CD14-positive monocyte (primary cell): ENCODE measurements at places on chromosomes 1 and 21.

DNA sequence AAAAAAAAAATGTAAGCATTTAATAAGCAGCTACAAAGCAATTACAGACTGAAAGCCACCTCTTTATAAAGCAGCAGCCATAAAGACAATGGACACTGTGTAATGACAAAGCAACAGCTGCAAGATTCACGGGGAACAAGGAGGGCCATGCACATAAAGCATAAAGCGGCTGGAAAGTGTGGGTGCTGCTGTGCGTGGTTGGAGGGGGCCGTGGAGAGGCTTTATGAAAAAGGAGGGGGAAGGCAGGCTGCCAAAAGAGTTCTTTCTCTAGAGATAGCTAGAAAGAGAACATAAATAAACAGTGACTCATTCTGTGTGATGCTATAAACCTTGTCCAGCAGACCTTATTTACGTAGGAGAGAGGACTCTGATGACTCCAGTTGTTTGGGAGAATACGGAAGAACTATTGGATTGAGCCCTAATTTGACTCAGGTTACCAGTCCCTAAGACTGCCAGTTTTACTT, 49.3 kb downstream of the ADAMTS1 start:
- DNase-seq = no peak

GRCh38 chr1:241591317-241591716, 48.9 kb downstream of the CHML start:
- peak; percentile 87 for DNase-seq

DNA sequence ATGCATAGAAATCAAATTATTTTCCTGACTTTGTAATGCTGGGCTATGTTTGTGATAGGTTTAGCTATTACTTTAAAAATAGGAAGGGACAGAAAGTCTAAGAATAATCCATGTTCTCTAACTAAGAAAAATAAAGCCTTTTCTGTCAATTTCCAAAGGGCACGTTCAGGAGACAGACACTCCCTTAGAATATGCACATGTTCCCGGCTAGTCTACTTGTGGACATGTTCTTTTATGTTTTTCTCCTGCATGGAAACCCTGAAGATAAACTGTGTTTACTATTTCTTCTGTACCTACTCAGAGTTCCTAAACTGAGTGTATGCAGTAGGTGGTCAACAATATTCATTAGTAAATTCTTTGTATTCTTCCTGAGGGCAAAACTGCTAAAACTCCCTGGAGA, 12.5 kb downstream of the PSMB4 start:
- DNase-seq = no peak

DNA sequence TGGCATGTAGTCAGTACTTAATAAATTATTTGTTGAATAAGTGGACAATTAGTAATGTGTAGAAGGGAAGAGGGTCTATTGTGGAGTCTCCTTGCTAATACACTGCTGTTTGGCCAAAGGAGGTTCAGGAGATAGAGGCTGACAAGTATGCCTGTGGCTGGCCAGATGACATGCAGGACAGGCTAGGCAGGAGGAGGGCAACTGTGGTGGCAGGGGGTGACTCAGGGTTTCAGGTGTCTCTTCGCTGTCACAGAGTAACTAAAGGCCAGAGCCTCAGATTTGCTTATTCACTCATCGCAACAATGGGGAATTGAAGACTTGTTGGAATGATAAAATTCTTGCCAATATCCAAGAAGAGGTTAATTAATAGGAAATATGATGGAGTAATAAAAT, 33.1 kb downstream of the THRAP3 start:
- no peak for DNase-seq

DNA sequence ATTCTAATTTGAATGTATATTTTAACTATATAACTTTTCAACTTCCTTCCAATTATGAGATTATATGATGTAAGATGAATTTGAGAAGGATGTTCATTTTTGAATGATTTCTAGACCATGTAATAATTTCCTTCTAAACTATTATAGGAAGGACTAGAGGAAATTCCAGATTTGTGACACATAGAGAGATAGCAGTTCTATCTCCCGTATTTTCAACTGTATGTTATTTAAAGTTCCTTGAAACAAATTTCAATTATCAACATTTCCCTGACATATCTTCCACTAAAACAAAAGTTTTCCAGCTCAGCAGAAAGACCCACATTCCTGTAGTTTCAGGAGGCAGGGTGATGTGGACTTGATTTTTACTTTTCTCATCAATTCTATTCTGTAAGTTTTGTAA, 396.7 kb upstream of the C1orf87 start:
- DNase-seq = no peak

DNA sequence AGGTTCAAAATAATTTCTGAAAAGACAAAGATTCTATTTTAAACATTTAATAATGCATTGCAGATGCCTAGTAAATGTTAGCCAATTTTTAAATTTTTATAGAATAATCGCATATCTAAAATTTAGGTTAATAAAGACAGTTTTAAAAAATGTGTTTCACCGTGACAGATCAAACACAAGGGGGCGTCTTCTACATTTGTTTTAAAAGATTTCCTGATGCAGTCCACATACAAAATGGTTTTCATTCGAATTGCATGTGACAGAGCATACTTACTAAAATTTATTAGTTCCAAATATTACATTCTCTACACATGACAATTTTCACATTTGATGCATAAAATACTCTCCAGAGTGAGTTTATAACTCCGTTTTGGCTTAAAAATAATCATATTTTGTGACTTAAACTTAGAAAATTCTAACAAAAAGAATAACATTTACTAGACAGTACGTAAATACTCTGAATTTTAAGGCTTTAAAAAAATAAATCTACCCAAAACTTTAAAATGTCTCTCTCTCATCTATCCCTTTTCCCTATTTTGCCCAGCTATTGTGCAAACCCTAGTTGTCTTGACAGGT, 75.5 kb downstream of the ADAMTS1 start:
- no peak for DNase-seq

DNA sequence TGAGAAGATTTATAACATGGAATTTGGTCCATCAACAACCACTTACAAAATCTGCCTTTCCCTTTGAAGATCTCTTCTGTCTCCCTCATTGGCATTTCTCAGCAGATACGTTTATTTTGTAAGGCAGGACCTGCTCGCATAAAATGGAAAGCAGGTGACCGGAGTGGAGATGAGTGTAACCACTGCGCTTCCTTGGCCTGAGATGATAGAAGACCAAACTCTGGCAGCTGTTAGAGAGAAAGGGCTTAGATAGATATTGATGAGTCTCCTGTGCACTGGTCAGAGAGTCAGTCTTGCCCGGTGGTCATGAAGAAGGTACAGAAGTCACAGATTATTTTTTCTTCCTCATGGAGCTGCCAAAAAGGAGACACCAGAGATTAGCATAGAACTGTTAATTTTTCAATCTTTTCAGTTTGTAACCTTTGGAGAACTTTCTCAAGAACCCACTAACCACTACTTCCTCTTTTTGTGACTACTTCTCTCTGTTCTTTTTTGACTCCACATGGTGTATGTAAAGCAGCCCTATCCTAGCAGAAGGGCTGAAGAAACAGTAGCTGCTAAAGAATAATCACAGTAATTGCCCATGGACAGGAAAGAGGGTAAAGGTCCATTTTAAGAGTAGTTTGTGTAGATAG, 47.6 kb downstream of the FCRL3 start:
- DNase-seq = peak; percentile 63

GRCh38 chr1:166489356-166489669, 322.5 kb upstream of the FAM78B start:
- no peak for DNase-seq

GRCh38 chr1:118275472-118276115, 90.6 kb upstream of the SPAG17 start:
- DNase-seq = no peak
